ENCODE measurements at places on chromosomes 1 and 21.
A peak's percentile ranks its signal among the peaks of the same experiment; 100 is the strongest.

- no peak for DNase-seq
These were observed 26.1 kb downstream of the VPS13D start for GRCh38 chr1:12255913-12256312.

DNA sequence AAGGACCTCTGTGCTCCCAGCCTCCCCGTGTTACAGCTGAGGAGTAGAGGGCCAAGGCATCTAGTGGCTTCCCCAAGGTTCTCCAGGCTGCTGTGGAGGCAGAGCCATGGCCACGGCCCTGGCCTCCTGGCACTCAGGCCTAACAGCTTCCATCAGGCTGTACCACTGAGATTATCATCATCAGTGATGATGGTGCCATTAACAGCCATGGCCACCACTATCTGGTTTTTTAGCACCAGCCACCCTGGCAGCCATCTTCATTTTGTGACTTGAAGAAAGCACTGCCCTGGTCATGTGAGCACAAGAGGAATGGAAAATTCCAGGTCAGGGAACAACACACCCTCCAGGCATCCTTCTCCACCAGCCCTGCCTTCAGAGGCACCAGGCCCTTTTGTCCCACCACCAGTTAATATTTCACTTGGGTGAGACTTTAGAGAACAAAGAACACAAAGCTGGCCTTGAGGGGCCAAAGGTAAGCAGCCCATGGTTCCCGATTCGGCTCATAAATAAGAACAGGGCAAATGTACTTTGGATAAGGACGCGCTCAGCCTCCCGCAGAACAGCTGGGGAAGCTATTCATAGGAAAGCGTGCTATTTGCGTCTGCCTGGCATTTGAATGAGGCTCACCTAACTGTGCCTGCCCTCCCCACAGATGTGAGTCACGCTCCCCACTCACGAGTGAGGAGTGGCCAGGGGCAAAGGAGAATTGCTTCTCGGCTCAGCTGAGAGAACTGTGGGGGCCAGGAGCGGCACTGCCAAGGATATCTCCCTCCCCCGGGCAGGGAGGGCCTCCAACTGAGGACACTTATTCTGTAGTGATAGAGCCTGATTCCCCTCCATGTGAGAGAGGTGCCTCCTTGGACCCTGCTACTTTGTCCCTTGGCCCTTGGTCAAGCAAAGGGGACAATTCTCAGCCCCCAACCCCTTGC lies 95.6 kb downstream of the CD58 start:
- DNase-seq: no peak

GRCh38 chr1:19488136-19488535 lies 2.8 kb upstream of the CAPZB start:
- DNase-seq: no peak

- DNase-seq: no peak
These were observed 83.2 kb downstream of the CLDN17 start for GRCh38 chr21:30083225-30083945.

GRCh38 chr1:156126043-156126629 lies 11.6 kb downstream of the LMNA start:
- DNase-seq: peak; percentile 82

GRCh38 chr1:221522529-221522940 lies 219.4 kb downstream of the DUSP10 start:
- DNase-seq: no peak

DNA sequence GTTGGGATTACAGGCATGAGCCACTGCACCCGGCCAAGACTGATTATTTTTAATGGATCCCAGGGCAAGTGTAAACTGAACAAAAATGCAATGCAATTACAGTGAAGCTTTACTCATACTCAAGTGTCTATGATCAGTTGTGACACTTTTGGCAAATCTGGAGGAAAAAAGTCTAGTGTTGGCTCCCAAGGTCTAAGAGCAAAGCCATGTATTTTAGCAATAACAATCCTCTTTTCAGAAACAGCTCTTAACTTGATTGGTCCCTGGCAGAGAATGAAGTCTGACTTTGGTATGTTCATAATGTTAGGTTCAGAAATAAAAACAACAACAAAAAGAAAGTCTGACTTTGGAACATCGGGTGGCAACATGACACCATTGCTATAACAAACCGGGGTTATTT lies 40.2 kb upstream of the C1orf53 start:
- no peak for DNase-seq

- DNase-seq: no peak
These were observed 267.5 kb upstream of the RAB4A start for GRCh38 chr1:229003233-229004031.
